ENCODE measurements at places on chromosomes 7 and 10. TPM values are rescaled to one million over a fixed set of nuclear protein-coding genes. Genes with fewer than 3 reads are reported as not detected.
A peak's percentile ranks its signal among the peaks of the same experiment; 100 is the strongest.

Gene DNMBP
- 2.9 TPM for total RNA-seq

GRCh38 chr7:14762561-14762960 lies 140.0 kb downstream of the DGKB start:
- no peaks in the 10 kb centered on the region for H3K4me1 ChIP-seq
- no peak overlapping the region for H3K27ac ChIP-seq
- no peaks in the 10 kb centered on the region for H3K27me3 ChIP-seq
- no peak for DNase-seq
- H3K36me3 ChIP-seq = no peaks in the 10 kb centered on the region

DNA sequence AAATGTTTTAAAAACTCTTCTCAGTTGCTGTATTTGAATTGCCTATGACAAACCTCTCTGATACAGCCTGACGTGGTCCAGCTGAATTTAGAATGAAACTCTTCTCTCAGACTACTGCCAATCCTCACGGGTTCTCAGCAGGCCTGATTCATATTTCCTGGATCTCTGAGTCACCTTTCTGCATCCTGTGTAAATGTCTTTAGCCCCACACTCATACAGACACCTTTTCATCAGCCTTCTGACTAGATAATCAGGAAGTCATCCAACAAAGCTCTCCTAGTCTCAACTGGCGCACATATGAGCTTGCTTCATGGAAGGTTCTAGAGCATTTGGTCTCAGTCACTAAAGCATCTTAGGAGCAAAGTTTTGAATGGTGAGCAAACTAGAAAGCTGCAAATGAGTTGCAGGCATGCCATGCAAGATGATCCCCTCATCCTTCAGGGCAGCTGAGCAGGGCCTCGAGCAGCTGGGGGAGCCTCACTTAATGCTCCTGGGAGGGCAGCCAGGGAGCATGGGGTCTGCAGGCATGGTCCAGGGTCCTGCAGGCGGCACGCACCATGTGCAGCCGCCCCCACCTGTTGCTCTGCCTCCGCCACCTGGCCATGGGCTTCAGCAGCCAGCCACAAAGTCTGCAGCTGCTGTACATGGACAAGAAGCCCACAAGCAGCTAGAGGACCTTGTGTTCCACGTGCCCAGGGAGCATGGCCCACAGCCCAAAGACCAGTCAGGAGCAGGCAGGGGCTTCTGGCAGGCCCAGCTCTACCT lies 182.8 kb downstream of the ARHGAP12 start:
- DNase-seq = peak; percentile 38
- H3K4me3 ChIP-seq = no peak overlapping the region
- no peaks in the 10 kb centered on the region for H3K27me3 ChIP-seq
- peaks cover 16% of the 10 kb centered on the region for H3K4me1 ChIP-seq

Gene PIP
- total RNA-seq = not detected

Gene CALCR
- total RNA-seq = not detected

Gene TACC2
- total RNA-seq = not detected

DNA sequence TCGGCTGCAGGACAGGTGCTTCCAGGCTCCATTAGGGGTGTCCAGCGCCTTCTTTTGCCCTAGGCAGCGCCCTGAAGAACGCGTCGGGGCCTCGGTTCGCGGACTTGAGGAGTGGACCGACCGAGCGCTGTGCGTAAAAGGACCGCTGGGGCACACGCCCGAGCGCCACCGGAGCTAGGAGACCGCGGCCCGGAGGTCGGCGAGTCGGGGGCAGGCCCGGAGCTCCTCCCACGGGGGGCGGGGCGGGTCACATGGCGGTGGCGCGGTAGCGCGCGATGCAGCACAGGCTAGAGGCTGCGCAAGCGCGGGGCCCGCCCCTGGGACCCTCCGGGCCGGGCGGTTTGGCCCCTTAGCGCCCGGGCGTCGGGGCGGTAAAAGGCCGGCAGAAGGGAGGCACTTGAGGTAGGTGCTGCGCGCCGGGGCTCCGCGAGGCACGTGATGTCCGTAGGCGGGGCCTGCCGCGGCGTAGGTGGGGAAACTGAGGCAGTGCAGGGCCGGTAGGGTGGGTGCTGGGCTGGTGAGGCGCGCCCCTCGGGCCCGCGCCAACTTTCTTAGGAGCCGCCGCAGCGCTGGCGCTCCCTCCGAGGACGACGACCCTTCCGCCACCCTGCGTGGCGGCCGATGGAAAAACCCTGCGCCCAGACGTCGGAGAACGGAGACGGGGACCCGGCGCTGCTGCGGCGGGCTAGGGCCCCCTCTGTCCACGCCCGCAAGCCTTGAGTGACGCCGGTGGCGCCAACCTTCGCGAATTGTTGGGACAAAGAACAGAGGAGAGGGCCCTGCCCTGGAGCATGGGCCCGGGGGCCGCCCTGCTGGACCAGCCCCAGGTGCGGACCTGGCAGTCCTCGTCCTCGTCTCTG lies at the start of gene PRXL2A:
Gene PRXL2A (plus strand): TSS at position 310 of the 860 bp plus-strand sequence. CDS start 11,917 bp downstream, outside the sequence.
- peak within 1 kb of the TSS; percentile 26 for H3K27ac ChIP-seq
- DNase-seq = peak; percentile 80
- peak within 1 kb of the TSS; percentile 76 for H3K4me3 ChIP-seq
- H3K4me1 ChIP-seq = peaks cover 20% of the 10 kb centered on the region

Gene INSYN2A
- not detected for total RNA-seq

GRCh38 chr10:97774811-97775294 lies 3.1 kb upstream of the SFRP5 start:
- H3K4me3 ChIP-seq = no peak overlapping the region
- peaks cover 8% of the 10 kb centered on the region for H3K4me1 ChIP-seq
- DNase-seq = no peak
- no peak overlapping the region for H3K27ac ChIP-seq

- no peak overlapping the region for H3K27ac ChIP-seq
- H3K4me1 ChIP-seq = peaks cover 27% of the 10 kb centered on the region
- no peaks in the 10 kb centered on the region for H3K27me3 ChIP-seq
- peak; percentile 27 for DNase-seq
Observed at GRCh38 chr10:70494536-70494935, 16.0 kb downstream of the PALD1 start.

DNA sequence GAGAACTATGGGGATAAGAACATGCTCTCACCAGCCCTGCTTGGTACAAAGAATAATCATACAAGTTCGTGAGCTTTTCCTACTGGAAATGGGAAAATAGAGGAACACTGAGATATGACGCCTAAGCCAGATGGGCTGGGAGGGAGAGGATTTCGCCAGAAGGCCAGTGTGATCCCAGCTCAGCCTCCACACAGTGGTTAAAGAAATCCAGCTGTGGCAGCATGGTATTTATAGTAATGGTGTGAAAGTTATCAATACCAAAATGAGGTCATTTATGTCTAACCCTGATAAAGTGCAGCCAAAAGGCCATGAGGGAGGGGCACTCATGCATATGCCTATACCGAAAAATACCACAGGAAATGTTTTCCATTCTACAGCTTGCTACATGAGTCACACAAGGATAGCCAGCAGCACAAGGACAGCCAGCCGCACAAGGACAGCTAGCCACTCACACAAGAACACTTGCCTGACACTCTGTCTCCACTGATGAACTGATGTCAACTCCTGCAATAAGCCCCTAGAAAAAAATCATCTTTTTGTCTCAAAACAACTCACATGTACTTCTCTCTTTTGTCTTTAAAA lies 49.4 kb downstream of the FRMPD2 start:
- no peak overlapping the region for H3K4me3 ChIP-seq
- H3K36me3 ChIP-seq = no peaks in the 10 kb centered on the region
- H3K27me3 ChIP-seq = peaks cover 37% of the 10 kb centered on the region
- H3K4me1 ChIP-seq = peaks cover 8% of the 10 kb centered on the region
- no peak overlapping the region for H3K27ac ChIP-seq

Gene EZH2
- 120 TPM for total RNA-seq

DNA sequence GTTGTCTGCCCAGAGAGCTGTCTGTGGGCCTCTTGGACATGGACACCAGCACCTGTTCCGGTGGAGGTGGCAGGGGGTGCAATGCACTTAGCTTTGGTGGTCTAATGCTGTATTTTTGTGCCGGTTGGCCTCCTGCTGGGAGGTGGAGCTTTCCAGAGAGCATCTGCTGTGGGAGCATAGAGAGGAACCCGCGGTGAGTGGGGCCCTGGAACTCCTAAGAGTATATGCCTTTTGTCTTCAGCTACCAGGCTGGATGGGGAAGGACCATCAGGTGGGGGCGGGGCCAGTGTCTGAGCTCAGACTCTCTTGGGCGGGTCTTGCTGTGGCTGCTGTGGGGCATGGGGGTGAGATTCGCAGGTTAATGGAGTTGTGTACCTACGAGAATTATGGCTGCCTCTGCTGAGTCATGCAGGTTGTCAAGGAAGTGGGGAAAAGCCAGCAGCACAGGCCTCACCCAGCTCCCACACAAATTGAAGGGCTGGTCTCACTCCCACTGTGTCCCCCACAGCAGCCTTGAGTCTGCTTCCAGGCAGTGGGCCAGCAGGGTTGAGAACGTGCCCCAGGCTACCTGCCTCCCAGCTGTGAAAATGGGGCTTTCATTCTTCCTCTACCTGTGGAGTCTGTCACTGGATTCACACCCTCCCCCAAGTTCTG lies 29.0 kb downstream of the JAKMIP3 start:
- DNase-seq = no peak
- H3K27ac ChIP-seq = no peak overlapping the region
- H3K4me3 ChIP-seq = no peak overlapping the region
- peaks cover 26% of the 10 kb centered on the region for H3K27me3 ChIP-seq
- H3K4me1 ChIP-seq = peaks cover 9% of the 10 kb centered on the region

Gene LRCH4
- total RNA-seq = 217 TPM

GRCh38 chr7:25485026-25485425 lies 256.7 kb upstream of the NPVF start:
- peaks cover 20% of the 10 kb centered on the region for H3K27me3 ChIP-seq
- no peaks in the 10 kb centered on the region for H3K4me1 ChIP-seq
- no peak overlapping the region for H3K4me3 ChIP-seq

- no peak for DNase-seq
- no peaks in the 10 kb centered on the region for H3K27me3 ChIP-seq
- H3K27ac ChIP-seq = no peak overlapping the region
Observed at GRCh38 chr7:106486331-106486730, 174.6 kb downstream of the CCDC71L start.

DNA sequence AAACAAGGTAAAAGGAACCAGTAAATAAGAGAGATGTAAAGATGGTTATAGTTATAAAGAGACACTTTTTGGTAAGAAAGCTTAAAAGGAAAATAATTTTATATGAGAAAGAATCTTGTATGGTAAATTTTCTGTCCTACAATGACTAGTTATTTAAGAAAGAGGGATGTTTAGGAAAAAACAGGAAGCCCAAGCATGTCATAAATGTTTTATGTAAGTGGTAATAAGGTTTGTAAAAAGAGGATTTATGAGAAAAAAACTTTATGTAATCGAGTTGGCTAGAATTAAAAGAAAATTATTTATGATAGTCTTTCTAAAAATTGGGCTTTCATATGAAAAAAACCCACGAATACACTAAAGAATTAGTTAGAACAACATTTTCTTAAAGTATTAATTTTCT lies 34.2 kb upstream of the CREB3L2 start:
- no peak for DNase-seq
- peaks cover 4% of the 10 kb centered on the region for H3K36me3 ChIP-seq
- H3K27me3 ChIP-seq = peaks cover 27% of the 10 kb centered on the region
- no peaks in the 10 kb centered on the region for H3K4me1 ChIP-seq
- no peak overlapping the region for H3K27ac ChIP-seq
- H3K4me3 ChIP-seq = no peak overlapping the region

- peaks cover 70% of the 10 kb centered on the region for H3K27me3 ChIP-seq
- H3K4me1 ChIP-seq = peaks cover 17% of the 10 kb centered on the region
- H3K27ac ChIP-seq = peak overlapping the region; percentile 73
- DNase-seq = no peak
Observed at GRCh38 chr10:75410132-75411005, 8.8 kb upstream of the ZNF503 start.

Gene CWF19L1
- total RNA-seq = 38.4 TPM
